ENCODE measurements at places on chromosomes 12 and 14.

- no peak for DNase-seq
Observed at GRCh38 chr14:73472185-73473114, 14.1 kb upstream of the NUMB start.

DNA sequence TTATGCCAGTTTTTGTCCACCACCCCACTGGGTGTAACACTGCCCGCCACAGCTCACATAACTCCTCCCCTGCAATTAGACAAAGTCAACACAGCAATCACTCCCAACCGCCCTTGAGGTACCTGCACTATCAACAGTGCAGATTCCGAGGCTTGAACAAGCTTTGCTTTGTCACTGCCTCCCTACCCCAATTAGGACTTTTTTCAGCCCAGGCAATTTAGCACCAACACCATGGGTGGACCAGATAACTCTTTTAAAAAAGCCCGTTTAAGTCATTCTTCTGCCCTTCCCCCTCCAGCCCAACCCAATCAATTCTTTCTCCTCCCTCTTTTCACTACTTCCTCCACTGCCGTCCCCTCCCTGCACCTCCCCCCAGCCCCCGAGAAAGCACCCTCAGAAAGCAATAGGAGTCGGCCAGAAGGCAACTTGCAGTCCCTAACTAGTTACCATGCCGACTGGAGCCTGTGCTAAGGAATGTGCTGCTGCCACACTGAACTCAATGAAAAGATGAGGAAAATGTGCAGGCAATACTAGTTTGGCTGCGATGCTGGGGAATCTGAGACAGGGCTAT lies 45.7 kb upstream of the OTX2 start:
- no peak for DNase-seq

DNA sequence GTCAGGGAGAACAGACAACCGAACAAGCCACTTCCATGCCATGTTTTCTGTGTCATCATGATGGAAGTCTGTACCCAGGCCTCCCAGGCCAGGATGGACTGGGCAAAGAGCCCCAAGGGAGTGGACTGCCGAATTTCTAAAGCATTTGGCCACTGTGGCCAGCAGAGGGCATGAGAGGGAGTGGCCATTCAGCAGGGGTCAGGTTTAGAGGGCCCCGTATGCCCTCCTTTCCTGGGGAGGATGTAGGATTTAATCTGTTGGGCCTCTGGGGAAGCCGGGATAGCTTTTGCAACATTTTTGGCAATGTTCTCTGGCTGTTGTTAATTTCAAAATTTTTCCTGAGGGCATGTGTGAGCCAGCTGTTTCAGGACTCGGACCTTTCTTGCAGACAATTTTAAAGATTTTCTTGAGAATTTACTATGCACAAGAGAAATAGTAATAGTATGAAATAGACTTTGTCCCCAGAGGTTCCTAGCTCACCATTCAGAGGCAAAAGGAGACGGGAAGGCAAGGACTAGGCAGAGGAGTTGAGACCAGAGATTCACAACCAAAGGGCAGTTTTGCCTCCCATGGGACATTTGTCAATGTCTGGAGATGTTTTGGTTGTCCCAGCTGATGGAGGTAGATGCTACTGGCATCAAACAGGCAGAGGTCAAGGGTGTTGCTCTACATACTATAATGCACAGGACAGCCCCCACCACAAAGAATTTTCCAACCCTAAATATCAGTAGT lies 18.0 kb downstream of the ACACB start:
- no peak for DNase-seq

DNA sequence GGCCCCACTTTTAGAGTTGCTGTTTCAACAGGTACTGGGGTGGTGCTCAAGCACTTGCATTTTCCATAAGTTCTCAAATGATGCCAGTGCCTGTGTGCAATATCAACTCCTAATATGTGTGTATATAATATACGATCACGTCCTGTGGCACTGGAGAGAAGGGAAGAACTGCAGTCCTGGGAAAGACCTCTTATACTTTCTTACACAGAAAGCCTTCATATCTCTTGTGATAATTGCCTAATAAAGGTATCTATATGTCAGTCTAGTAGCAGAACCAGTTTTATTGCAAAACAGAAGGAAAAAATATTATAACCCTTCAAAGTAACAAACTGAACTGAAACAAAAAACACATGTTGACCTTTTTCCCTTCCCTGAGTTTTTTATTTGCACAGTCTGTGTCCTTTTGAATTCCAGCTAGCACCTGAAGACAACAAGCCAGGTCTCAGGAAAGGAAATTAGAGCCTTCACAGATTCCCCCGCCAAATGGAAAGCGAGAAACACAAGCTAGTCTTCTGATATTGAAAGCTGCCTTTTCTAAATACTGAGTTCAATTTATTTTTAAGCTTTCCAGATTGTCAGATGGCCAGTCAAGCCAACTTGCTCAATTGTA lies 44.4 kb downstream of the IGF1 start:
- DNase-seq = no peak

DNA sequence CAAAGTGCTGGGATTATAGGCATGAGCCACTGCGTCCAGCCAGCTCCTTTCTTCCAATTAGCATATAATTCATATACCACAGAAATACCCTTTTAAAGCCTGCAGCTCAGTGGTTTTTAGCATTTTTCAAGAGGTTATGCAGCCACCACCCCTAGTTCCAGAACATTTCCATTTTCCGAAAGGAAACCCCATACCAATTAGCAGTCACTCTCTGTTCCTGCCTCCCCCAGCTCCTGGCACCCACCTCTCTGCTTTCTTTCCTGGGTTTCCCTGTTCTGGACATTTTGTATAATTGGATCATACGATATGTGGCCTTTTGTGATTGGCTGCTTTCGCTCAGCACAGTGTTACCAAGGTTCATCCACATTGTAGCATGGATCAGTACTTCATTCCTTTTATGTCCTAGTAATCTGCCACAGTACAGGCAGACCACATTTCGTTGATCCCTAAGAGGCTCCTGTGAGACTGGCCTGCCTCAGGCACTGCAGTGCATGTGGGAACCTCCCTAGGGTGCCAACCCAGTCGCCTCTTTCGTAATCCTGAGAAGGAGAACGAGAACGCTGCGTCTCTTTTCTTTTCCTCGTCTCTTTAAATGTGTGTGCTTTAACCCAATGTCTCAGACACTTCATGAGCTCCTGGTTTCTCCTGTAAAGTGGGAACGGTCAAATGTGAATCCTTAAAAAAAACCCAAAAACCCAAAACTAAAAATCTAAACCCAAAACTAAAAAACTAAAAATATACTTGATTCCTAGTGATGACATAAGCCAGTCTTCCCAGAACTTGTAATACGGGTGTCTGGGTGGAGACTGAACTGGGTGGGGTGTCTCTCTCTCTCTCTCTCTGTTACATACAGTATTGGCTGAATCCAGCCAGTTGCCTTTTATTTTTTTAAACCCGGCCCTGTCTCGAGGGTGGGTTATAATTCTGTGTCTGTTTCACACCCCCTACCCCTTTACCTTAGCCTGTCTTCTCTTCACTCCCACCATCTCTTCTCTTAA lies 14.7 kb downstream of the AACS start:
- no peak for DNase-seq

- DNase-seq = no peak
Observed at GRCh38 chr12:69309461-69309860, 38.7 kb upstream of the LYZ start.

DNA sequence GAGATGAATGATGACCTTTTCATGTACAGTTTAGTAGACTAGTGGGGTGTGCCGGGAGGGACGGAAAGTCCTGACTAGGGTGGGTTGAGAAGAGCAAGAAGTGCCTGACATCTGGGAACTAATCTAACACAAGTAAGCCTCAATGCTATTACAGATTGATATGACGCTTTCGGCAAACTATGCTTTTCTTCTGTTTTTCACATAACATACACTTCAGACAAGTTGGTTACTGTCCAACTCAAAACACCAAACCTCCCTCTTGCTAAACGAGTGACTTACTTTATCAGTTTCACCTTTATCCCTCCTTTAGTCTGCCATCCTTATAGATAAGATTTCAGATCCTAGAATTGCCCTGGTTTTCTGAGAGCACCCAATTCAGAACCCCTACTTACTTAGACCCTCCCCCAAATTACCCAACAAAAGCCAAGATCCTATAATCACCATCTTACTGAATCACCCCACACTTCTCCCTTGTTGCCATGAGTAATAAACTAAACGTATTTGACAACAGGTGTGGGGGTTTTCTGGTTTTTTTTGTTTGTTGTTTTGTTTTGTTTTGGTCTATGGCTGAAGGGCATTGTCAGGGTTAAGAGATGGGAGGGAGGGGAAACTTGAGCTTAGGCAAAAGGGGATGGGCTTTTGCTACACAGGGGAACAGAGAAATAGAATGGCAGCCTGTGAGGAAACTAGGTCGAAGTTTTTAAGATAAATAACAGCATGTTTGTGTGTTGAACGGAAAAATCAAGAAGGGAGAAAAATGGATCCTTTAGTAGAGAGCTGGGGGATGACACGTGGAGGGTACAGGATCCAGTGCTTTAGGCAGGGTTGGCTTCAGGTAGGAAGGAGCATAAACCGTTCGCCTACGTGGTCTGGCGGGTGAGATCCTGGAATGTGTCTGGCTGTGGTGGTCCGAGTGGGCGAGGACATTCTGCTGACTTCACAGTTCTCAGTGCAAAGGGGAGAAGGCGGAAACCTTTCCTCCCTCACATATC lies 6.1 kb upstream of the PSMA3 start:
- DNase-seq = no peak

- no peak for DNase-seq
Observed at GRCh38 chr12:115444346-115444745, 760.4 kb upstream of the TBX3 start.

GRCh38 chr12:108730365-108731104 lies 783 bp downstream of the CORO1C start:
- DNase-seq = peak; percentile 39

DNA sequence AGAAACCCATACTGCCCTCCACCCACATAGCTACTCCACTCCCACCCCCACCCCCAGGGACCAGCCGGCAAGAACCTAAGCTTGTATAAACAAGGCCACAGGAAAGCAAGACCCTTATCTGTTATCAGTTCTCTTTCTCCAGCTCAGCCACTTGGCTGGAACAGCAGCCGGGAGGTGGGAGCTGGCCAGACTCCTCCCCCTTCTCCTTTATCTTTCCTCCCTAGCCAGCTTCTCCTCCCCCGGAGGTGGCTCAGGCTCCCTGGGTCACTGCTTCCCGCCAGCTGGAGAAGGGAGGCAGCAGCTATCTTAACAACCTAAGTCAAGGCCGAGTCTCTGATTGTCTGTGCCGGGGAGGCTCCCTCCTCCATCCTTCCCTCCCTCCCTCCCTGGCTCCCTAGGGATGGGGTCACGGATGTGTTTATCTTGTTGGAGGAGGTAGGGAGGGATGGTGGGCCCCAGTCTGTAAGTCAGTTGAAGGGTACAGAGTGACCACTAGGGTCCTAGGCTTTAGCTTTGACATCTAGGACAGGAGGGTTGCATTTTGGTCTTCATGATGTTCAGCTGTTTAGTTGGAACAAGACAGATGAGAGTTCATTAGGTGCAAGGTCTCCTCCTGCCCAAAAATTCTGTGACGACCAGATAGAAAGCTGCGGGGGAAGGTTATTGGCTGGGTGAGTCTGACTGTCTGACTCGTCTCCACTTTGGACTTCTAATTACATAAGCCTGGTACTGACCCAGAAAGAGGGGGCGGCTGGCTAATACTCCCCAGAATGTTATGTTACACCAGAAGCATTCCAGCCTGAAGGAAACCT lies 29.7 kb downstream of the ZFP36L1 start:
- peak; percentile 8 for DNase-seq

DNA sequence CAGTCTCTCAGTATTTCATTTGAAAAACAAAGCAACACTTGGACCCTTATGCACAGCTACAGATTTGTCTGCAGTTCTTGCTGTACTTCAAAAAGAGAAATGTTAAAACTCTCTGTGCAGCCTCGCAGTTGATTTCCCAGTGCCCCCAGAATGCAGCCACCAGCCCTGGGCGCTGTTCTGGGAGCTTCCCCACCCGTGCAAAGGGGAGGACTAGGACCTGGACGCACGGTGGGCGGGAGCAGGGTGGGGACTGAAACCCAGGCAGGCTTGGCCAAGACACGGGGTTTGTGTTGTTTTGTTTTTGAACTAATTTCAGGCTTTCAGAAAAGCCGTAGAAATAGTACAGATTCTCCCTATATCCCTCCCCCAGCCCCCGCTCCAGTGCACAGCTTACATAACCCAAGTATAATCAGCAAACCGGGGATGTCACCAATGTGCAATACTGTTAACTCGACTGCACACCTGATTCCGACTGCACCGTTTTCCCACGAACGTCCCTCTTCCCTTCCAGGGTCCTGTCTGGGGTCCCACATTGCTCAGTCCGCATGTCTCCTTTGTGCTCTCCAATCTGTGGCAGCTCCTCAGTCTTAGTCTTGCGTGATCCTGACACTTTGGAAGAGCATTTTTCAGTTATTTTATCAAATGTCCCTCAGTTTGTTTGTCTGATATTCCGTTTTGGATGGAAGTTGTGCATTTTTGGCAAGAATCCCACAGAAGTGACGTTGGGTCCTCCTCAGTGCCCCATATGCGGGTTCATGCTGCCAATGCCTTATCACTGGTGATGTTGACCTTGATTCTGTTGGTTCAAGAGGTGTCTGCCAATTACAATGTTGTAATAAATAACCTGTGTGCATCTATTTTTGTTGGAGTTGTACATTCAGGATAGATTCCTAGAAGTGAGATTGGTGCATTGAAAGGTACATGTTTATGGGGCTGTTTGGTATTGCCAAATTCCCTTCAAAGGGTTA lies 95.9 kb downstream of the SETD3 start:
- DNase-seq = no peak

DNA sequence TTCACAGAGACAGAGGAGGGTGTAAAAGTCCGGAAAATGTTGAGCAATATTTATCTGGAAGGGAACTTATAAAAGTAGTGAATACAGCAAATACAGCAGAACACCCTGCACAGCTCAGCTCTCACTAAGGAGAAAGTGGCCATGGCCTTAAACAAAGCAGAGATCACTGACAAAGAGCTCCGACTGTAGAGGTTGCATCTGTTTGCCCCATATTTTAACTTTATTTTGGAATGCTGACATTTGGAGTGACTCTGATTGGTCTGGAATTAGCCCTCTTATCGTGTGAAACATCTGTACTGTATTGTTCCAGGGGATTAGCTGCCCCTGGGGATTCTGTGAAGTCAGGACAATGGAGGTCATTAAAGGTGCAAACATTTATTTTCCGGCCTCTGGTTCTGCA lies 1275.7 kb upstream of the FLRT2 start:
- DNase-seq = no peak

DNA sequence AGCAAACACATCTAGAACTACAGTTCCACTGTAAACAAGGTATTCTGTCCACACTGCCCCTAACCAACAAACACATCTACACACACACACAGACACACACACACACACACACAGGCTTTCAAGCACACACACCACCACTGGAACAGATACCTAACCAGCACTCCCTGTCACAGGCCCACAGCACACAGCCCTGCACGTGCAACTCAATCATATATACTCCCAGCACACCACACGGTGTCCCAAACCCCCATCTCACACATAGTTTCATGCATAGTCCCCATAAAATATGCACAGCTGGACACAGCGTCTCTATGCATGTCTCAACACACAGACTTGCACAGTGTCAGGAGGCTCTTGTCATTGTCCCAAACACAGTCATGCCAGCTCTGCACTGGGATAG lies 27.6 kb downstream of the KRT8 start:
- no peak for DNase-seq

DNA sequence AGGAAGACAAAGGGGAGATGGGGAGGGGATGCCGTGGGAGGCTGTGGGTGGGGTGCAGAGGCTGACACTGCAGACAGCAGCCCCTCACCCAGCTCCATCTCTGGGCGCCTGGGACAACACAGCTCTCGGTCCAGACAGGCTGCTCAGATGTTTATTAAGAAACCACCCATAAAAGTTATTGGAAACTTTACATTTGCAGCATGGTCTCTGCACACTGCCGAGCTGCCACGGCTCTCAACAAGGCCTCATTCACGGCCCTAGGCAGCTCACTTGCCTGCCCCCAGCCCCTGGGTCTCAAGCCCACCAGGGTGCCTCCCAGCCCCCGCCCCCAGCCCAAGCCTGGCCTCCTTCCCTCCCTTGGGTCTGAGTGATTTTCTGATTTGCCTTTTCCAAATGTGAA lies 21.0 kb upstream of the COL2A1 start:
- DNase-seq = no peak
